ENCODE measurements at places on chromosomes 11 and 22.

DNA sequence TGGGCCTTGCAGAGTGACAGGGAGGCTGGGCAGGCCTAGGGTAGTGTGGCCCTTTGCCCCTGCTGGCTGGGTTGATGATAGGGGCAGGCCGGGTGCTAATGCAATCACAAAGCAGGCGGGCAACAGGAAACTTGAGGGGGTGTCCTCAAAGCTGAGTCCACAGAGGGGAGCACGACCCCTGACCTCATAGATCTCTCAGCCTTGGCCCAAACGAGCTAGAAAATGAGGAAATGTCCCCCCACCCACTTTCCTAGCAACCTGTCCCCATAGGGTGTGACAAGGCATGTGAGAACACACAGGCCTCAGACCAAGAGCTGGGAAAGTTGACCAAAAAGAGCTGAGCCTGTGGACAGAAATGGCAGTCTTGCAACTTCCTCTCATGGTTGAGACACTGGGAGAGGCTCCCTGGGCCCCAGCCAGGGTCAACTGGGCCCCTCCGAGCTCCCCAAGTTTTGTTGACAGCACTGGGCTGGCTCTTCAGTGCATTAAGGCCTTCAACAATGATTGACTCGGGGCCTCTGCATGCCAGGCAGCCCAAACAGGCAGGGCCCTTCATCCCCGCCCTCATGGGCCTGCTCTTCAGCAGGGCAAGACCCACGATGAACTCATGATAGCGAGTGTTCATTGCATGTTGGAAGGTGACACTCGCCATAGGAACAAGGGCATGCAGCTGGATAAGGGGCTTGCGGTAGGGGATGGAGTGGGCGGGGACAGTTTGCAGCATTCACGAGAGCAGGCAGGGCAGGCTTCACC is 9.8 kb upstream of the SPI1 start:
- DNase-seq: no peak

GRCh38 chr11:2122222-2122906 is 16.8 kb downstream of the IGF2 start:
- DNase-seq: no peak

- DNase-seq: no peak
Observed at GRCh38 chr11:113420808-113421207, 33.2 kb downstream of the ANKK1 start.

DNA sequence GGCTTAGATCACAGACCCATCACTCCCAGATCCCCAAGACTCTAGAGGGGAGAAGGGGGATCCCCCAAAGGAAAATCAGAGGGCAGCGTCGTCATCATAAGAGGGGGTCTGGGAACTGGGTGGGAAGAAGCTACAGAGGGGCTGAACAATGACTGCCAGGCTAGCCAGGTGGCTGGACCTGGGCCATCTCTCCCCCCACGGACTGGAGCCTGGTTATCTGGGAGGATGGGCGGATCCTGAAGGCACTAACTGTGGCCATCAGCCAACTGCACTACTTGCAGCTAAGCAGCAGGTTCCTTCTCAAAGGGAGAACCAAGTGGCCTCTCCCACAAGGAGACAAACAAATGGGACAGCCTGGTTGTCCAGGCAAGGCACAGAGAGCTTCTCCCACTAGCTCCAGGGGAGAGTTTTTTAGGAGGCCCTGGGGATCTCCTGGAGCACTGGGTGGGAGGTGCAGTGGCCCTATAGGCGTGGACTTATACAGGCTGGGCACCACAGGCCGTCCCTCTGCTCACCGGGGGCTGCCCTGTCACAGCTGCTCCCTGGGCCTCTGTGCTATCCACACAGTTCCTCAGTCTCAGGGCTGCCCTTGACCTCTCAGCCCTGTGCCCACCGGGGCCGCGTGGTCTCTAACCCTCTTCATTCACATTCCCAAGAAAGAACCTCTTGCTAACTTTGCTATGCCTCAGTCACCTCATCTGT is 15.4 kb downstream of the P2RY6 start:
- DNase-seq: no peak

DNA sequence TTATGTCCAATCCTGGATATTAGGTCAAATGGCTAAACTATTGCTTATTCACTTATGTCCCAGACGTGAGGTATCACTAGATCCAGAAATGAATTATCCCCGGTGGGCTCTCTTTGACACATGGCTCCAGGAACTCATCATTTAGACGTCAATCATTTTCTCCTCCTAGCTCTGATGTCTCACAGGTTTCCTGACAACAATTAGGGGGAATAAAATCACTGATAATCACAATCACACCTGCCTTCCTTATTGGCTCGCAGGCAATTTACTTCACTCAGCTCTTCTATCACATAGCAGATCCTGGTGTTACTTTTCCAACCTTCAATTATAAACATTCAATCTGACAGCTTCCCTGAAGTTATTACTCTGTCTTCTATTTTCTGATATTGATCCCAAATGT is 634.0 kb upstream of the TENM4 start:
- DNase-seq: no peak

GRCh38 chr11:99979042-99979441 is 708.0 kb upstream of the ARHGAP42 start:
- no peak for DNase-seq

DNA sequence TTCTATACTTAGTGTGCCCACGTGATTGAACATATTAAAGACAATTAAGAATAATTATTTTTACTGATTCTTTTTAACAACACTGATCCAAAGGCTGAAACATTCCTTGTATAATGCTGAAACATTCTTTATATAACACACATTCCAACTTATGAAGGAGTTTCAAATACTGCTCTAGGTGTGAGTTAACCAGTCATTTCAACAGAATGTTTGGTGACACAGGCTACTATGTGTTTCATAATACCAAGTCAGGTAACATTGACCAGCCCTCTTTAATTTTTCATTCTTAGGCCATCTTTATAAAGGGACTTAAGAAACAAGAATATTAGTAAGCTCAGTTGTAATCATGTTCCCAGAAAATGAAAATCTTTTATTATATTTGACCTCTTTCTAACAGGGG is 136.6 kb downstream of the ELP4 start:
- no peak for DNase-seq

DNA sequence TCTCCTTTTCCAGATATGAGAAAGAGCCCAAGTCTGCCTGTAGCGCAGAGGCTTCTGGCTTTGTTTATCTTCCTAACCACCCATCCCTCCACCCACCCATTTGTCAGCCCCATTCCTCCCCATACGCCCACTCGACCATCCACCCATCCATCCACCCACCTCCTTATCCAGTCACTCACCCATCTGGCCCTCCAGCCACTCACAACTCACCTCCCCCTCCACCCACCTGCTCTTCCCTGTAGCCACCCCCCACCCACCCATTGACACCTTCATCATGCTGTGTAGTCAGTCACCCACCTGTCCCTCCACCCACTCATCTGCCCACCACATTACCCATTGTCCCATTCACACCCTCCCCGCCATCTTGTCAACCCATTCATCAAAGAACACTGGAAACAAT is 5.5 kb downstream of the CST6 start:
- DNase-seq: no peak

GRCh38 chr11:79396674-79397073 is 44.2 kb downstream of the TENM4 start:
- no peak for DNase-seq

GRCh38 chr11:117877120-117877784 is 794 bp upstream of the FXYD6 start:
- no peak for DNase-seq

GRCh38 chr11:83158357-83158786 is 1.4 kb downstream of the PCF11 start:
- DNase-seq: no peak

DNA sequence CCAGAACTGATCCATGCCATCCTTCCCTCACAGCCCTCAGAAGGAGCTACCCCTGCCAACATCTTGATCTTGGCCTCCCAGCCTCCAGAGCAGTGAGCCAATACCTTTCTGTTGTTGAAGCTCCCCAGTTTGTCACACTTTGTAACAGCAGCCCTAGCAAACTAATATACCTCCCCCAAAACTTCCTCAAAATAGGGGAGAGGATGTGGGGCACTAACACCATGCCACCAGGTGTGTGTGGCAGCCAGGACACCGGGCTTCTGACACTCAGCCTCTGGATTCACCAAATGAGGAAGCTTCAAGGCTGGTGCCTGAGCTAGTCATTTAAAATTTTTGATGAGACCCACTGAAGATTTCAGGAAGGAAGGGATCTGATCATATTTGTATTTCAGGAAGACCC is 84.9 kb downstream of the CSNK2A3 start:
- no peak for DNase-seq

DNA sequence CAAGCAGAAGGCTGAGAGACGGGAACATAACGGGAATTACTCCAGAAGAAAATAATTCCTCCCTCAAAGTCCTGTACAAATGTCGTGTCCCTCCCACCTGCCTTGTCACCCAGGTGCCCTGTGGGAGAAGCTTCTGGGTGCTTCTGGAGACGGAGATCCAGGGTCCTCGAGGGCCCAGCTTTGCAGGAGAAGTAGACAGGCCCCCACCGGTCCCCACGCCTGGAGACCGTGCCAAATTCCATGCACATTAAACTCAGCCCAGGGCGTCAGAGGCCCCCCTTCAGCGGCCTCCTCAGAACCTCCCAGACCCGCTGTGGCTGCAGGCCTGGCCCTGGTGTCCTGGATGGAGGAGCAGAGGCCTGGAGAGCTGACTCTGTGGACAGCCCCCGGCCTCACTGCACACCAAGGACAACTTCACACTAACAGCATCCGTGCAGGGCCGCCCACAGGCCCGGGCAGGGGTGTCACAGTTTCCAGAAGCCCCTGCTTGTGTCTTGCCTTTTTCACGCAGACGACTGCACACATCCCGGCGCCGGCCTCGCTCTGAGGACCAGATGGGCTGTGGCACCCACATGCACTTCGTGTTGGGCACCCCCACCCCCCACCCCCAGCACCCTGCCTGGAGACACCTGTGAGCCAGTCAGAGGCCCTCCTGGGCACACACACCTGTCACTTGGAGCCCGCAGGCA is 734.3 kb downstream of the BRD1 start:
- DNase-seq: no peak

- peak; percentile 83 for DNase-seq
Observed at GRCh38 chr11:117929142-117929915, at the start of gene TMPRSS13. Gene TMPRSS13 (minus strand): TSS chr11:117929402. CDS start chr11:117929307, 95 bp downstream.

GRCh38 chr11:60935676-60936442 is 11.6 kb downstream of the TMEM132A start:
- no peak for DNase-seq

DNA sequence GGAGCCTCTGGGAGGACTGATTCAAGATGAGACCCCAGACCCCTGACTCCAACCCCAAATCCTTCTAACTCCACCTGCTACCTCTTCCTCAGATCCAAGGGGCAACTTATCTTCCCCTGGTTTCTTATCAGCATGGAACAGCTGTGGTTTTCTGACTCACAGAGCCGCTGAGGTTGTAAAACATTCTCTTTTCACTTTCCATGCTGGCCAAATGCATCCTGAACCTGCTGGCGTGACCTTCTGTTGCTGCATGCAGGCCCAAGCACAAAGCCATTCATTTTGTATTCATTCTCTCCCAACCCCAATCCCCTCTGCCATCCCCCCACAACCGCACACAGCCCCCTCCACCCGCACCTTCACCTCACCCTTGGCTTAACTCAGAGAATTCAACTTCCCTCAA is 70.3 kb downstream of the SEZ6L start:
- DNase-seq: no peak

DNA sequence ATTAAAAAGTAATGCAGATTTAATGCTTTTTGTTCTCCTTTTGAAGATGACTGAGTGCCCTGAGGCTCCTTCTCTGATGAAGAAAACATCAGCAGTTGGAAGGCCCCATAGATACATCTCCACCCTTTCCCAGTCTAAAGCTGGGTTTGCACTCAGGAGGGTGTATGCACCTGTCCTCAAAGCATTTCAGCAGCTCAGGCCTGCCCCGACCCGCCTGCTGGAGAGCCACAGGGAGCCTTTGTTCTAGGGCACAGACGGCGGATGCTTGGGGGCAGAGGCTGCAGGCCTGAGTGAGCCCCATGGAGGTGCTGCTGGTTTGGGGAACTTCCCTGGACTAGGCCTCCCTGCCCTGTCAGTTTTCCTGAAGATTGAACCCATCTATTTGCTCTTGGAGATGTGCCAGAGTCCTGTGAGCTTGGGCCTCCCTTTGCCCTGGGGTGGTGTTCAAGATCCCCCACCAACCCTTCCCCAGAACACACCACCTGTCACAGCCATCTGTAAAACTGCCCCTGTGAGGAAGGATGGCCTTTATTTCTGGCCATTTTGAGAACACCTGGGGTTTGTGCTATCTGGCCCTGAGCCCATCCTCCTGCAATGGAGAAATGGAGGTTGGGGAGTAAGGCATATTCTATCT is 160.0 kb downstream of the NAV2 start:
- DNase-seq: no peak

DNA sequence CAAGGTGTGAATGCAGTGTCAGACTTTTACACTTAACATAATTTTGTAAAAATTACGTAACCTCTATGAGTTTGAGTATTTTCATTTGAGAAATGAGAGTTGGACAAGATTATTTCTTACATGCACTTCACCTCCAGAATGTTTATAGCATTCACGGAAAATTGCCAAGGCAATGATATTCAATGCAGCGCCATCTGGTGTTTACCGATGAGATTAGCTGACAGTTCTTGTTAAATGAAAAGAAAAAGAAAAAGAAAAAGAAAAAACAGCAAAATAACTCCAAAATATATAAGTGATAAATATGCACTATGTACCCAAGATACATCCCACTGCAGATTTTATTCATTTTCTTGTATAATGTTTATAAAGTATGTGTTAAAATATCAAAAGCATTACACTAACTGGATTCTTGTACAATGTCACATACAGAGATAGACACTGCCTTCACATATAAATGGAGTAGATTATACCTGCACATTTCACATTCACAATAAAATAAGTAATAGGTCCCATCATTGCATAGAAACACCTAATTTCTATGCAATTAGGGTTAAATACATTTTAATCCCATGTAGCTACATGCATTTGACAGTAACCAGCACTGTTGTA is 976.3 kb upstream of the FAT3 start:
- DNase-seq: peak; percentile 77

GRCh38 chr11:10021563-10021962 is 272.5 kb downstream of the SBF2 start:
- peak; percentile 6 for DNase-seq

- DNase-seq: no peak
Observed at GRCh38 chr11:10641177-10641911, 52.2 kb downstream of the IRAG1 start.

GRCh38 chr22:31292236-31292989 is at the start of gene PIK3IP1:
Gene PIK3IP1 (minus strand): TSS chr22:31292488. CDS start chr22:31292344, 144 bp downstream.
- peak; percentile 71 for DNase-seq

DNA sequence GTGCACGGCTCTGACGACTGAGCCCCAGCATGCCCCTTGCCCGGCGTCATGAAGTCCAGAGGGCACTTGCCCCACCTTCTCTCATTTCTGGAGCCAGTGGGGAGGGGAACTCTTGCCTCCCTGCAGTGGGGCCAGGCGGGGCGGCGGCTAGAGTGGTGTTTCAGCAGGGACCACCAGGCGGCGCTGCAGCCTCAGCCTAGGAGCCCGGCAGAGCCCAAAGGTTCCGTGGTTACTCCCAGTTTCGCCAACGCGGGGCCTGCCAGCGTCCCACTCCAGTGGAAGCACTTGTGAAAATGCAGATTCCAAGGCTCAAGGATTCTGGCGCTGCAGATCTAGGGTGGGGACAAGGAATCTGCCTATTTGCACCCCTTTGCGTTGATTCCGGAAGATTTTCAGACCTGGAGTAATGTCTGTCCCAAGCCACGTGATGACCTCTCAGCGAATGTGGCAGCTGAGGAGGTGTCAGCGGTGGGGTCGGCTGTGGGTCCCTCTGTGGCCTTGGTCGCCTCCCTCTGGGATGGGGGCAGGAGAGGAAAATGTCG is 55.7 kb downstream of the CD82 start:
- DNase-seq: peak; percentile 78

Measured in HT-29 (cell line).